ENCODE measurements at places on chromosomes 5 and 9. TPM values are rescaled to one million over a fixed set of nuclear protein-coding genes. Genes with fewer than 3 reads are reported as not detected.
A peak's percentile ranks its signal among the peaks of the same experiment; 100 is the strongest.

The PCDHA13 gene
- total RNA-seq, result 1.6 TPM

The PALM2AKAP2 gene
- total RNA-seq, result 8.8 TPM

The F12 gene
- 2.9 TPM for total RNA-seq

The ARL14EPL gene
- not detected for total RNA-seq

The KLF4 gene
- total RNA-seq, result 53.4 TPM

DNA sequence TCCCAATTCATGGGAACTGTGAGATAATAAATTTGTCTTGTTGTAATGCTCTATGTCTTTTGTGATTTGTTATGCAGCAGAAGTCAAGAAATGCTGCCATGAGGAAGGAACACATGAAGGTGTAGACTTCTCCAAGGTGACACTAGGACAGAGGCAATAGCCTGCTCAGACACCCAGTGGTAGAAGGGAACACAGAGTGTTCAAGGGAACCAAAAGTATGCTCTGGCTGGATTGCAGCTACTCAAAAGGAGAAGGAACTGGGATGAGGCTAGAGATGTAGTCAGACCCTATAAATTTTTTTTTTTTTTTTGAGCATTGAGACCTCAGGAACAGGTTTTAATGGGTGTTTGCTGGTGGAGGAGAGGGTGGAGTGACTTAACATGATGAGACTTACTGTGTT is 232.5 kb downstream of the PARP8 start:
- no peak for DNase-seq
- no peak overlapping the region for H3K4me3 ChIP-seq
- H3K27me3 ChIP-seq, result no peaks in the 10 kb centered on the region
- no peaks in the 10 kb centered on the region for H3K36me3 ChIP-seq

GRCh38 chr9:96256800-96257199 is 45.2 kb downstream of the HSD17B3 start:
- H3K27me3 ChIP-seq, result peaks cover 6% of the 10 kb centered on the region
- no peaks in the 10 kb centered on the region for H3K36me3 ChIP-seq
- no peak for DNase-seq
- no peak overlapping the region for H3K27ac ChIP-seq

- no peak overlapping the region for H3K27ac ChIP-seq
- no peak overlapping the region for H3K4me3 ChIP-seq
- H3K36me3 ChIP-seq, result no peaks in the 10 kb centered on the region
- H3K27me3 ChIP-seq, result no peaks in the 10 kb centered on the region
These were observed 6.8 kb downstream of the TENT4A start for GRCh38 chr5:6719896-6720560.

GRCh38 chr5:40681363-40682153 is 1.8 kb downstream of the PTGER4 start:
- peak overlapping the region; percentile 83 for H3K4me3 ChIP-seq
- H3K36me3 ChIP-seq, result no peaks in the 10 kb centered on the region
- H3K27ac ChIP-seq, result peak overlapping the region; percentile 97
- H3K4me1 ChIP-seq, result no peaks in the 10 kb centered on the region

DNA sequence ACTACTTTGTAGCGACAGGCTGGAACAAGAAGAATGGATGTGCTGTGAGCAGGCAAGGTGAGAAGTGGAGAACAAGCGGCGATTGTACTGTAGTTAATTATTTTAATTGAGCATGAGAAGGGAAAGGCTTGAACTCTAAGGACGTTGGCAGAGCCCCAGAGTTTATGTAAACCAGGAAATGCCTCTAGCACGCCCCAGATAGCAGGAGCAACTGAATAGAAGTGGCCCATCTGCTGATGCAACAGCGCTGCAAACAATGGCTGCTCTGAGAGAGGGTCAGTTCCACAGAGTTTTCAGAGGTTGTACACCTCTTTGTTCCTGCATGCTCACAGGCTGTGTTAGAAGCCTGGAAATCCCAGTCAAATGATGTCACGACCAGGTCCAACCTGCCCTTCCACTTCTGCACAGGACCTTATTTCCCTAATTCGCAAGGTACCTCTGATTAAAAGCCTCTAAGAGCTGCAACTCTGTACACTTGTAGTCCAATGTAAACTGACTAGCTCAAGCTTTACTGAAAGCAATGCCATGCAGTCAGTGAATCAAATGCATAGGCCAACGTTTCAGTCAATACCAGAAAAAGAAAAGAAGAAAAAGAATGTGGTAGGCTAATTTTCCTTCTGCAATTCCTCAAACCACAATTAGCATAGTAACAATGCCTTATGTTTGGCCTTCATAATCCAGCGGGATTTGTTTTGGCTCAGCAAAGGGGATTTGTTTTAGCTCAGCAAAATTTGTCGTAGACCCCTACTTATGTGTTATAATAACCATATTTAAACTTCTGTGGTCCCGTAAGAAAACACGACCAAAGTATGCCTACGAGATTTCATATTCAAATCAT is 119.6 kb upstream of the RETREG1 start:
- DNase-seq, result peak; percentile 84
- peak overlapping the region; percentile 68 for H3K27ac ChIP-seq

DNA sequence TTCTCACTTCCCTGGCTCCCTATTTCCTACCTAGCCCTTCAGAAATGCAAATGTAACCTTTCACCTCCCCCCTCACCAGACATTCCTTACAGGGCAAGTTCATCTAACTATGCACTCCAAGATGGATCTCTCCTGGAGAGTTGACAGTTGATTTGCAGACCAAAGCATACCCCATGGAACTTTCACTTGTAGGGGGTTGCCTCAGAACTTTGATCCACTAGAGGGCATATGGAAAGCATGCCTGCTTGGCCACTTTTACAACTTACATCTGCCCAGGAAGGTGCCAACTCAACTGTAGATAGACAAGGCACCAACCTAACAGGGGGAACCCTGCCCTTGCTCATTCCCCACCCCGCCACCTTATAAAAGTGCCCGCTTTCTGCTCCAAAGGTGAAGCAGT is 187.8 kb downstream of the NXNL2 start:
- no peaks in the 10 kb centered on the region for H3K27me3 ChIP-seq
- H3K4me1 ChIP-seq, result no peaks in the 10 kb centered on the region
- H3K27ac ChIP-seq, result no peak overlapping the region
- no peak overlapping the region for H3K4me3 ChIP-seq
- H3K36me3 ChIP-seq, result no peaks in the 10 kb centered on the region
- no peak for DNase-seq

DNA sequence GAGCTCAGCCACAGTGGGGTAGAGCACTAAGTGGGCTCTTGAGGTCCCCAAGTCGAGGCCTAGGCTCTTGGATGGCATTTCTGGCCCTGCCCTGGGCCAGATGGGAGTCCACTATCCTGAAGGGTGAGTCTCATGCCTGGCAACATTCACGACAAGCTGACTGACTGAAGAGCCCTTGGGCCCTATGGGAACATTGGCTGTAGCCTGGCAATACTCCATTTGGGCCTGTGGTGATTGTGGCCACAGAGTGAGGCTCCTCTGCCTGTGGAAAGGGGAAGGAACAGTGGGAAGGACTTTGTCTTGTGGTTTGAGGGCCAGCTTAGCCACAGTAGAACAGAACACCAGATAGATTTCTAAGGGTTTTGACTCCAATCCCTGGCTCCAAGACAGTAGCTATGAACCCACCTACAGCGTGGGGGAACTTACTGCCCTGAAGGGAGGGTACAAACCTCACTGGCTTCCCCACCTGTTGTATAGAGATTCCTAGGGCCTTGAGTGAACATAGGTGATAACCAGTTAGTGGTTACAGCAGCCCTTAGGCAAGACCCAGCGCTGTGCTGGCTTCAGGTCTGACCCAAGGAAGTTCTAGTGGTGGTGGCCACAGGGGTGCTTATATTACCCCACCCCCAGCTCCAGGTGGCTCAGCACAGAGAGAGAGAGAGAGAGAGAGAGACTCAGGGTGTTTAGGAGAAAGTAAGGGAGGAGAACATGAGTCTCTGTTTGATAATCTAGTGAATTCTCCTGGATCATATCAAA is 72.4 kb downstream of the KIAA0825 start:
- H3K36me3 ChIP-seq, result no peaks in the 10 kb centered on the region
- no peaks in the 10 kb centered on the region for H3K4me1 ChIP-seq
- H3K4me3 ChIP-seq, result no peak overlapping the region
- DNase-seq, result no peak
- H3K27ac ChIP-seq, result no peak overlapping the region

- H3K4me1 ChIP-seq, result peaks cover 6% of the 10 kb centered on the region
- DNase-seq, result no peak
These were observed 3.0 kb upstream of the ACER2 start for GRCh38 chr9:19405771-19406170.

DNA sequence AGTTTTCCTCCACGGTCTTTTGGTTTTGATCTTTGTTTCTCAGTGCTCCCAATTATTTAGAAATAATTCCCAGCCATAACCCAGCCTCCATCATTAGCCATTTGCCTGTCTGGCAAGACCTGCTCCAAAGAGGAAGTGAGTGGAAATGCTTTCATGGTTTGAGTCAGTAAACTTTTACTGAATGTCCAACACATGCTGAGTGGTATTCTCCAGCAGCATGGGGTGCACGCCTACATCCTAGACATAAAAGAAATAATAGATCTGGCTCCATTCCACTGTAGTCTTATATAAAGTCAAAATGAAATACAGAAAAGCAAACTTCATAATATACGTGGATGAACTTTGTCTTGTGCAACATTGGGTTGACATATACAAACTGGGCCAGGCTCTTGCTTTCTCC is 757.2 kb downstream of the TLE1 start:
- DNase-seq, result no peak
- no peaks in the 10 kb centered on the region for H3K27me3 ChIP-seq
- no peaks in the 10 kb centered on the region for H3K4me1 ChIP-seq
- no peak overlapping the region for H3K4me3 ChIP-seq
- no peak overlapping the region for H3K27ac ChIP-seq
- no peaks in the 10 kb centered on the region for H3K36me3 ChIP-seq

- no peak overlapping the region for H3K4me3 ChIP-seq
- H3K4me1 ChIP-seq, result no peaks in the 10 kb centered on the region
- DNase-seq, result no peak
- no peaks in the 10 kb centered on the region for H3K36me3 ChIP-seq
- no peaks in the 10 kb centered on the region for H3K27me3 ChIP-seq
These were observed 161.3 kb downstream of the DRD1 start for GRCh38 chr5:175282611-175283225.

Data from breast epithelium (tissue), 4 donors.